ENCODE measurements at places on chromosomes 2 and 18.

GRCh38 chr2:8534729-8535468, 147.0 kb upstream of the ID2 start:
- no peak for DNase-seq

GRCh38 chr18:36394486-36394885, 97.0 kb downstream of the FHOD3 start:
- DNase-seq, result no peak

- DNase-seq, result no peak
Observed at GRCh38 chr2:85717308-85718008, 23.3 kb downstream of the GNLY start.

- DNase-seq, result no peak
Observed at GRCh38 chr2:239710953-239711861, 310.4 kb upstream of the HDAC4 start.

DNA sequence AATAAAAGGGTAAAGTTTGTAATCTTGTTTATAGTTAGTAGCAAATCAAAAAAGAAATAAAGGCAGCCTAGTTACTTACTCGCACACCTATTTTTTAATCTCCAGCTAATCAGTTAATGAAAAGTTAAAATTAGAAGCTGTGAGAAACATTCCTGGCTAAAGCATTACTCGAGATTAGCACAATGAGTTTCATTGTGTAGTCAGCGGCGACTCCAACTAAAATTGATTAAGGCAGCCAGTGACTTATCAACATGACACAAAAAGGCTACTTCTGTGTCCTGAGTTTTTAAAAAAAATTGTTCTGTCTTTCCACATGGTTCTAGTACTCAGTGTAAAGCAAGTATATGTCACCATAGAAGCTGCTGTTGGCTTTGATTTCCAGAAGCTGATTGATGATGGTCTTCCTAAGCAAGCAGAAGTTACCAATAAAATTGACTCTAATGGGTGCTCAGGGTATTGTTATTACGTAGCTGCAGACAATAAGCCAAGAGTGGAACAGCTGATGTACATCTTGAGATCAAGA, 159.2 kb downstream of the CPS1 start:
- DNase-seq, result no peak

DNA sequence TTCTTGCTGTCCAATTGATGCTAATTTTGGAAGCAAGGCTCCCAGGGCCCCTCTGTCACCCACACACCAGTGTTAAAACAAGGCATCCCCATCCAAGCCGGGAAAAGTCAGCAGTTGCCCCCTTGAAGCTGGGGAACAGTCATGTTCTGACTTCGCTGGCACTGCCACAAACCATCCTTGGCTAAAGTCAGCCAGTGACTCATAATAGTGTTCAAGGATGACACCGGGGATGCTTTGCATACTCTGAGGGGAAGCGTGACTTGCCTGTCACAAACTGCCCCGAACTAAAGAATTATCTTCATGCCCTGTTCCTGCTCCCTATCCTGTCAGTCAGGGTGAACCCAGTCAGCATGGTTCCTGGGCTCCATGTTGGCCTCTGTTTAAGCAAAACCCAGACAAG, 37.0 kb downstream of the TGFA start:
- no peak for DNase-seq

DNA sequence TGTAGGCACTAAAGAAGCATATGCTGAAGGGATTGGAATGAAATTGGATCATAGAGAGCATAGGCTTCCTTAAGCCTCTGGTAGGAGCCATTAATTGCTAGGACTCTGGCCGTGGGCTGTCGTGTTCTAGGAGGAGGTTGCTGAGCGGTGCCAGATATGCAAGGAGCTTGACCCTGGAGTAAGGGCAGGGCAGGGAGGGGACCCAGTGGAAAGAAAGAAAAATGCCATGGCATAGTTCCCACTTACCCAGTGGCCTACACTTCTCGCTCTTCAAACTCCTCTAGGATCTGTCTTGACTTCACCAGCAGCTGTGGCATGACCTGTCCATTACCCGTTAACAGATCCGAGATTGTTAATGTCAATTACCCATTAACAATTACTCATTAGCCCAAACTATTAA, 53.1 kb downstream of the NEURL3 start:
- no peak for DNase-seq

DNA sequence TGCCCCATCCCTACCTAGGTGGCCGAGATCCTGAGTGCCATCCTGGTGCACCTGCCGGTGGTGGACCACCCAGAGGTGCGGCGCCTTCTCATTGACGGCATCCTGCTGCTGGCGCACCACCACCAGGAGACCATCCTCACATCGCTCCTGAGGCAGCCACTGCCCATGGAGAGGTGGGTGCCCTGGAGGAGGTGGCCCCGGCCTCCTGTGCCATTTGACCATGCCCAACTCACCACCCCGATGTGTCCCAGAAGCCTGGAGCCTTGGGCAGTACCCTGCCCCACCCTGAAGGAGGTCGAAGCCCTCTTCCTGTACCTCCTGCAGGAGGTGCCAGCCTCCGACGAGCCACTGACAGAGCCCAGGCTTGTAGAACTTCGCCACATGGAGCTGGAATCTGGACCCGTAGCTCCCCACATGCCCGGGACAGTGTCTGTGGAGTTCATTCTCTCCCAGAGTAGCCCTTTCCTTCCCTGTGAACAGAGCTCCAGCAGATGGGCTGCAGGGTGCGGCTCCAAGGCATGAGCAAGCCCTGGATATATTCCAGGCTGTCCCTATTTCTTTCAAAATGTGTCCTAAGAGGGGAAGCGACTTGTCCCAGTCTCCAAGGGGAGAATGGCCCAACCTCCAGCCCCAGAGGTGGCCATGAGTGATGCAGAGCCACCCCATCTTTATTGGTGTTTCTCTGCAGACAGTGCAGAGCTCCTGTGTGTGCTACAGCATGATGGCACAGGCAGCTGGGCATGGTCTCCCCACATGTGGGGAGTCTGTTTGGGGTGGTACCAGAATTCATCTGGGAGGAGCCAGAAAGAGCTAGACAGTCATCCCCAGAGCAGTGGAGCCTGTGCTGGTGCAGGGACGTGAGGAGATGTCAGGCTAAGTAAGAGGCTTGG, 34.2 kb downstream of the HJURP start:
- no peak for DNase-seq

- no peak for DNase-seq
Observed at GRCh38 chr18:78782951-78783563, 196.6 kb upstream of the SALL3 start.

DNA sequence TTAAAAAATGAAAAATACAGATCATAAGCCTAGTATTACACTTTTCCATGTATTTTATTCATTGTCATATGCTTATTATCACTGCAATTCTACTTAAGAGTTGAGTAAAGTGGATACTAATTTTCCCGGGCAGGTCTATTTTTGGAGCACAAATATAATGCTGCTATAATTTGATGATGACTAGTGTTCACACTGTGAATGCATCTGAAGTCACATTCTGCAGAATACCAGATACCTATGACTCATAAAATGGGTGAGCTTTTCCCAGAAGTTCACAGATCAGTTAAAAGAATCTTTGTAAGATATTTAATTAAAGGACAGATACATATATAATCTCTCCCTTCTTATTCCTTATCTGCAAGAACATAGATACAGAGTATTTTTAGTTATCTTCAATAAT, 79.8 kb upstream of the MC4R start:
- no peak for DNase-seq

- no peak for DNase-seq
Observed at GRCh38 chr2:12685145-12685544, 31.6 kb upstream of the TRIB2 start.

- DNase-seq, result no peak
Observed at GRCh38 chr2:167471332-167471731, 583.1 kb downstream of the XIRP2 start.

- DNase-seq, result no peak
Observed at GRCh38 chr2:9037166-9037565, 33.7 kb upstream of the MBOAT2 start.

DNA sequence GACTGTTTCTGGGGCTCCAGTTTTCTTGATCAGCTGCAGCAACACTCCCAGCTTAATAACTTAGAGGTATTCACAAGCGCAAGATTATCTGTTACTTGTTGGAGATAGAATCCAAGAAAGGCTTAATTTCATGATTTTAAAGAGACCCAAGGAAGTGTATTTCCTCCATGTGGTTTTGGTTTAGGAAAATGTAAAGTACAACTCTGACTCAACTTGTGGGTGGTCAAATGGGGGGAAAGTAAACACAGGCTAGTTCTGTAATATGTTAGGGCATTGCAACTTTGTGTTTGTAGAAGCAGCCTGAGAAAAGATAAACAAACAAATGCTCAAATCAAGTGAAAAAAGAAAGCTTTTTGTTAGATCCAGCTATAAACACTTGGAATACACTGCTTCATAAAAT, 90.1 kb upstream of the COL3A1 start:
- DNase-seq, result no peak

GRCh38 chr18:57768537-57769326, 34.4 kb downstream of the ATP8B1 start:
- DNase-seq, result no peak

DNA sequence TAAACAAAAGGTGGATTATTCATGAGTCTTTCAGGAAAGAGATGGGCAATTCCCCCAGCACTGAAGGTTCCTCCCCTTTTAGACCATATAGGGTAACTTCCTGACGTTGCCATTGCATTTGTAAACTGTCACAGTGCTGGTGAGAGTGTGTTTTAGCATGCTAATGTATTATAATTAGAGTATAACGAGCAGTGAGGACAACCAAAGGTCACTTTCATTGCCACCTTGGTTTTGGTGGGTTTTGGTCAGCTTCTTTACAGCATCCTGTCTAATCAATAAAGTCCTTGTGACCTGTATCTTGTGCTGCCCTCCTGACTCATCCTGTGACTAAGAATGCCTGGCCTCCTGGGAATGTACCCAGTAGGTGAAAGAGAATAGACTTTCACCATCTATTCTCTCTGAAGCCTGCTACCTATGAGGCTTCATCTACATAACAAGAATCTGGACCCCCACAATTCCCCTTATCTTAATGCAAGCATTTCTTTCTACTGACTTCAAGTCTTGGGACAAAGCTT, 148.7 kb downstream of the CABLES1 start:
- no peak for DNase-seq

DNA sequence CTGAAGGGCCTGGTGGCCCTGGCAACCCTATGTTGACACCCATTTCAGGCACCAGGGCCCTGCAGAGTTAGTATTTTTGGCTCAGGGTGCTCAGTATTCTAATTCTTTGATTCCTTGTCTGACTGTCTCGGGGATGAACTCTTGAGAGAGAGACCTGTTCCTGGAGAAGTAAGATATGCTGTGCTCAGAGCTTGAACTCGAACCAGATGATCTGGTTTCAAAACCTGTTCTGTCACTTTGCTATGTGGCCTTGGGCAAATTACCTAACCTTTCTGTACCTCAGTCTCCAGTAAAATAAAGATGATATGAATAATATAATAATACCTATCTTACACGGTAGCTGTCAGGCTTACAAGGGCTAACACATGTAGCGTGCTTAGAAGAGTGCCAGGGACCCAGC, 294.2 kb downstream of the DYSF start:
- no peak for DNase-seq

- DNase-seq, result no peak
Observed at GRCh38 chr2:10240911-10241610, 61.6 kb upstream of the HPCAL1 start.

- DNase-seq, result no peak
Observed at GRCh38 chr2:85702172-85702571, 8.0 kb downstream of the GNLY start.

GRCh38 chr2:195672674-195673073, 15.6 kb downstream of the SLC39A10 start:
- DNase-seq, result no peak

- no peak for DNase-seq
Observed at GRCh38 chr18:65057439-65058083, 693.3 kb upstream of the CDH7 start.

DNA sequence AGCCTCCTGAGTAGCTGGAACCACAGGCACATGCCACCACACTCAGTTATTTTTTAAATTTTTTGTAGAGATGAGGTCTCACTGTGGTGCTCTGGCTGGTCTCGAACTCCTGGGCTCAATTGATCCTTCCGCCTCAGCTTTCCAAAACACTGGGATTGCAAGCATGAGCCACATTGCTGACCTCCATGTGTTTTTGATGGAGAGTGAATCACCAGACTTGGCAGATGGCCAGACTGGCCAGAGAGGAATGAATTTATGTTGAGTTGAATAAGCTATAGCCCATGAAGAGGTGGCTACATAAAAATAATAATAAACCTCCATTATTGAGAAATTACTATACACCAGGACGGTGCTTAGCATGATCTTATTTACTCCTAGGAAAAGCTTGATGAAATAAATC, 91.5 kb downstream of the MREG start:
- DNase-seq, result no peak

DNA sequence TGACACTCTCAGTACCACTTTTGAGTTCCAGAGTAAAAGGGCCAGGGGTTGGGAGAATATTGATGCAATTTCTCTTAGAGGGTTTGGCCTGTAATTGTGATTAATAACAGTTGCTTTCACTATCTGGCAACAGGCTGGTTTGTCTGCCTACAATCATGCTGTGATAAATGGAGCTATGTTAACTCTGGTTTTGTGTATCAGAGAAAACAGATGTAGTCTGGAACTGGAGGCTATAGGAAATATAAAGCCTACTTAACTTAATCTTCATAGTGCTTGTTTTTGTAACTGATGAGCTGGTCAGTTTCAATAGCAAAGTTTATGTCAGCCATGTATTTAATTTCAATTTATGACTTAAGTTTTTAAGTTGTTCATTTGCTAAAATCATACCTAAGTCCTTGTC, 138.0 kb downstream of the AGPS start:
- DNase-seq, result no peak

DNA sequence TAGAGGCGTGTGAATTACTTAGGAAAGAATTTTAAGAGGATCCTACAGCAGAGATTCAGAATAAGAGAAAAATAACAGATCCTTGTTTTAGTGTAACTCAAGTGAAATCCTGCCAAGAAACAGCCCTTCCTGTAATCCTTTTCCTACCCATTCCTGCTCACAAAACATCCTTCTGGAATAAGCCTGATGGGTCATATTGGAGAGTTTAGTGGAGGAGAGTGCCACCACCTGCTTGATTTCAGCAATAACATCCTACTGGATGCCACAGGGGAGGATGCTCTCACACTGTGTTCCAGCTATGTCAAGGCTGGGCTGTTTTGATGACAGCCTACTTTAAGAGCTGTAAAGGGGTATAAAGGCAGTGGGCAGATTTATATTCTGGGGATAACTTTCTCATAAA, 54.8 kb upstream of the CCDC178 start:
- DNase-seq, result no peak

DNA sequence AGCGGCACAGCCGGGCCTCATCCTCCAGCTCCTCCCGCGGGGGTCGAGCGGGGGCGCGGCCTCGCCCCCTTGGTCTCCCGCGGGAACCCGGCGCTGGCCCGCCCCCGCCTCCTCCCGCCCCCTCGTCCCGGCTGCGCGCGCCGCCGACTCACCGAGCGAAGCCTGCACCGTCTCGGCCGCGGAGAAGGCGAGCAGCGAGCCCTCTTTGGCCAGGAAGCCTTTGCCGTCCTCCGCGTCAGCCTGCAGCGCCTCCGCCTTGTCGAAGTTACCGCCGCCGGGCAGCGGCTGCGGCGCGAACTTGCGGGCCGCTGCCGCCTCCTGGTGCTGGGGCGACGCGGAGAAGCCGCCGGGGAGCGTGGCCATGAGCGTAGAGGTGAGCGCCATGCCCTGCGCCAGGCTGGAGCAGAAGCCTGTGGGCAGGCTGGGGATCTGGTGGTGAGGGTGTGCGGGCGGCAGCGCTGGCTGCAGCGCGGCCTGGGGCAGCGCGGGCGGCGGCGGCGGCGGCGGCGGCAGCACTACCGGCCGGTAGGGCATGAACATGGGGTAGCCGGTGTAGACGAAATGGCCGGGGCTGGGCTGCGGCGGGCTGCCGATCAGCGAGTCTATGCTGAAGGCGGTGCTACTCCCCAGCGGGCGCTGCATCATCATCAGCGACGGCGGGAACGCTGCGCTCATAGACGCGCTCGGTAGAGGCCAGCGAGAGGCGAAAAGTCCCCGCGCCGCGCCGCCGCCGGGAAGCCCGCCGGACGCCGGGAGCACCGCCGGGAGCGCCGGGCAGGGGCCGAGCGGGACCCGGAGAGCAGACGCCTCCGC, 683 bp downstream of the GBX2 start:
- no peak for DNase-seq

Data from Jurkat, Clone E6-1 (cell line).